ENCODE measurements at places on chromosomes 16 and 17.

- peak; percentile 19 for DNase-seq
These were observed 27.9 kb upstream of the HSBP1 start for GRCh38 chr16:83779886-83780285.

DNA sequence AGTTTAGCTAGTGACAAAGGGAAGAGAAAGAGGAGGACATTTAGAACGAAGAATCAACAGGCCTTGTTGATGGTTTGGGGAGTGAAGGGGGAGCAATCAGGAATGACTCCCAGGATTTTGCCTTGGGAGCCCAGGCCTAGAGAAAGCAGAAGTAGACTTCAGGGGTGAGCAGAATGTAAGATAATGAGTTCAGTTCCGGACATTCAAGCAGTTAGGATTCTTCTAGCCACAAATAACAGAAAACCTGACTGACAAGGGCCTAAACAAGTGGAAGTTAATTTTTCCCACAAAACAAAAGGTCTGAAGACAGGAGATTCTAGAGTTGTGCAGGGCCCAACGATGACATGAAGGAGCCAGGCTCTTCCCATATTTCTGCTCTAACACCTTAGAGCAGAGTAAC lies 45.9 kb downstream of the SKAP1 start:
- DNase-seq, result no peak

GRCh38 chr16:17350207-17350606 lies 120.6 kb downstream of the XYLT1 start:
- no peak for DNase-seq

GRCh38 chr17:67046398-67046797 lies 2.0 kb downstream of the CACNG1 start:
- no peak for DNase-seq

GRCh38 chr16:69106491-69107315 lies 1.2 kb downstream of the HAS3 start:
- no peak for DNase-seq

DNA sequence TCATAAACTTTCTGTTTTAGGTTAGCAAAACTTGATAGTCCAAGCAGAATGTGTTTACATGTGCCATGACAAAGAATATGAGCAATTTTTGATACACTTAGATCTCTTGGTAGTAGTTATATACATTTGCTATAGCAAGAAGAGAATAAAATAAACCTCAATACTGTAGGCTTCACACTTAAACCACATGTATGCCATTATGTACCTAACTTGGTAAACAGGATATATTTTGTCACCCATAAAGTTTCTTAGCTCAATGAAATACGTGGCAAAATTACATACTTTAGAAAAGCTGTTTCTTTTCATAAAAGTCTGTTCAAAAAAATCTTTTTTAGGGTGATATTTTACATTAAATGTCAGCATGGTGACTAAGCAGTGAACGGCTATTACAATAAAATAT lies 184.7 kb downstream of the MYO1D start:
- DNase-seq, result no peak

GRCh38 chr16:77404775-77405174 lies 30.1 kb downstream of the ADAMTS18 start:
- DNase-seq, result no peak

DNA sequence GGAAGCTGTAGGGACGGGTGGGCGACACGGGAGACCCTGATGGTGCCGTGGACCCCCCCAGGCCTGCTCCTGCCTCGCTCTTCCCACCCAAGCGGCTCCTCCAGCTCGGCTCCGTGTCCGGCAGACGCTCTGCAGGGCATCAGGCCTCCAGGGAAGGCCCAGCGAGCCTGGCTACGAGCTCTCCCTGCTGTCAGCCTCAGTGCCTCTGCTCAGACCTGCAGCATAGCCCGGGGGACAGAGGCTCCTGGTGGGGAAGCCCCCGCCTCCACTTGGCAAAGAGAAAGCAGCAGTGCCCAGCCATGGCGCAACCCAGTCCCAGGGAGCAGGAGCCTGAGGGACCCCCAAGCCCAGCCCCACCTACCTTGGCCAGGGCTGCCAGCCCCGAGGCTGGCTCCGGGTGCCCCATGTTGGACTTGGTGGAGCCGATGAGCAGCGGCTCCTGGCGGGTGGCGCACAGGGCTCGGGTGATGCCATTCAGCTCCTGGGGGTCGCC lies 5.9 kb downstream of the FASN start:
- DNase-seq, result no peak

DNA sequence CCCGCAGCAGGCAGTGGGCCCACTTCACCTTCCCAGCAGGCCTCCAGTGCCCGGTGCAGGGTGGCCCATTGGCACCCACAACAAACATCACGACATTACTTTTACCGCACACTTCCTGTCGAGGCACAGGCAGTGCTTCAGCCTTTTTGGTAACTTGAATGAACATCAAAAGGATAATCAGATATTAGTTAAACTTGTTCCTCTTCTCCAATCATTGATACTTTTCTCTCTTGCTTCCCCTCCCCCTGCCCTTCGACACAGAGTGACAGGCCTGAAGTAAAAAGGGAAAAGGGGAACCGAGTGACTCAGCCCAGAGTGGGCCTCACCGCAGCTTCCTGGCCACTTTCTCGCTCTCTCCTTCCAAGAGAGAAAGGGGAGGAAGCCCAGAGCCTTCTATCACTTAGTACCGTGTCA lies 507.0 kb downstream of the MAF start:
- no peak for DNase-seq

DNA sequence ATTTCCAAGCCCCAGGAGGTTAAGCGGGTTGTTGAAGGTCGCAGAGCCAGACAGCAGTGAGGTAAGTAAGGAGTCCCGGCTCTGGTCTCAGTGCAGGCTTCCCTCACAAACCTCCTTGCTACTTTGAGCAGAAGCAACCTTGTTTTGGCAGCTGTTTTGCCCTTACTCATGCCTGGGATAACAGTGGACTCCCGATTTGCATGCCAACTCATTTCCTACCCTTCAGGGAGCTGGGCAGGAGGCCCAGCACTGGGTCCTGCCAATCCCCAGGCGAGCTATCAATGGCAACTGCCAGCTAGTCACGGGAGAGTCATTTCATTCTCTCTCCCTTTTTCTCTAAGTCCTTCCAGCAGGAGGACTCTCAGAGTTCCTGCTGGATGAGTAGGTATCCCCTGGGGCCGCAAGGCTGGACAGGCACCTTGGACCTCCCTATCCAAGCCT lies 72.0 kb upstream of the KSR1 start:
- DNase-seq, result peak; percentile 81

DNA sequence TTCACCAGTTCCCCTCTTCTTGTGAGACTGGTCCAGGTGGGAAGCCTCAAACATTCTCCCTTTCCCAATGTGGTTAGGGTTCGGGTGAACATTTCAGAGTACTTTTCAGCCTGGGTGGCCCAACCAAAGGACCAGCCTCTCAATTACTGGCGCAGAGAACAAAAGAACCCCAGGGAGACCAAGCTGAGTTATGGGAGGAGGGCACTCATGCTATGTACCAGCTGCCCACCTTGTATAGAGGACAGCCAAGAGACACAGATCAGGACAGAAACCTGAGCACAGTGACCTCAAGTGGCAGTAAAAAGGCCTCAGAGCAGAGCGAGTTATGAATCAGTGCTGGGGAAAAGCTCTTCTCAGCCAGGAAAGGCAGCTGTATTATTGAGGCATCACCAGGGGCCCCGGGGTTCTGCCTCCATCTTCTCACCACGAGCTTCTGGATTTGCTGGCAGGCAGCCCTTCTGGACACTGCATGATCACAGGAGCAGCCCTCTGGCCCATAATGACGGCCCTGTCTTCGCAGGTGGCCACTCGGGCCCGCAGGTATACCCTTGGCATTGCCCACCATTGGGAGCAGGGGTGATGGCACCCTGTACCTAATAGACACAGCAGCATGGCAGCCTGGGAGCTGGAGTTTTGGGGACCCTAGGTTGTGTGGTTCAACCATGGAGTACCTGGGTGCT lies 3.8 kb downstream of the G6PC3 start:
- no peak for DNase-seq

- DNase-seq, result no peak
These were observed 3.4 kb upstream of the NLRC5 start for GRCh38 chr16:56985962-56986360.

GRCh38 chr16:83138512-83138911 lies 511.7 kb downstream of the CDH13 start:
- no peak for DNase-seq

DNA sequence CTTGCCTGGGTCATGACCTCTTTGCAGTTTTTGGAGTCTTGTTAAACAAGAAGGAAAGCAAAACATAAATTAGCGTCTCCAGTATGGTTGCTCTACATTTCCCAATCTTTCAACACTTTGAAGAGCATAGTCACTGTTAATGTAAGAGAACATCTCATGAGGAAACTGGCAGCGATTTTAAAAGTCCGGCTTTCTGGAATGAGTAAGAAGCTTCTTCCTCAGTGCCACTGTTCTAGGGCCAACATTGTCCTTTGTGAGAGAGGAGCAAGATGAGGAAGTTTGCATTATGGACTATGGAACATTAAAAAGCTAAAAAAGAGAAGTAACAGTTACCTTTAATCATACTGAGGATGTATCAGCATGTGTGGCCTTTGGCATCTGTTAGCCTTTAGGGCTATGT lies 73.1 kb downstream of the WNT3 start:
- DNase-seq, result no peak

GRCh38 chr17:75031972-75032719 lies 14.6 kb downstream of the ATP5PD start:
- DNase-seq, result peak; percentile 41

DNA sequence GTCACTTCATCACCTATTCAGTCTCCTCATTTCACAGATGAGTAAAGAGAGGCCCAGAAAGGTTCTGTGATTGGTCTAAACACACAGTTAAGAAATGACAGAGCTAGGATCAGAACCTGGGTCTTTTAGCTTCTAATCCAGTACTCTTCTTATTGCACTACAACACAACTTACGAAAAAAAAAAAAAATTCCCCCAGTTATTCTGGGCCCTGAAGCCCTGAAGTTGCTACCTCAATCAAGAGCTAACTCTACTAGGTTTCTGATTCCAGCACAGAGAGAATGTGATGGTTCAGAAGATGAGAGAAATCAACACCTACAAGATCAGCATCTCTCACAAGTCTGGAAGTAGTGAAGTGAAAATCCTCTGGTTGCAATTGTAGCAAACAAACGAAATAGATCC lies 37.3 kb downstream of the GRB7 start:
- no peak for DNase-seq

GRCh38 chr16:25228372-25228771 lies 11.6 kb downstream of the AQP8 start:
- DNase-seq, result no peak

DNA sequence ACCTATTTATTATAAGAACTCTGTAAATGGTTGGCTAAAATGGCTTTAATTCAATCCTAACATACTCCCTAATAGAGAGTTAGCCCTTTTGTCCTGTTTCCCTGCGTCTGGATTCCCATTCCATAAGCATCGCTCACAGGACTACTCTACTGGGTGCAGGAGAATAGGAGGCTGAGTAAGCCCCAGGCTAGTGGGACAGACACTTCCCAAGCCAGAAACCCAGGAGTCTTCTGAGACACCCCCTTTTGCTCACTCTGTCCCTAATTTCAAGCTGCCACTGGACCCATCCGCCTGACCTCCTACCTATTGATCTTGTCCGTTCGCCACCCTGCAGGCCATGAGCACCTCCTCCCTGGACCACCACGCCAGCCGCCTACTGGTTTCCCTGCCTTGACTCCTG lies 16.7 kb upstream of the TOB1 start:
- no peak for DNase-seq

DNA sequence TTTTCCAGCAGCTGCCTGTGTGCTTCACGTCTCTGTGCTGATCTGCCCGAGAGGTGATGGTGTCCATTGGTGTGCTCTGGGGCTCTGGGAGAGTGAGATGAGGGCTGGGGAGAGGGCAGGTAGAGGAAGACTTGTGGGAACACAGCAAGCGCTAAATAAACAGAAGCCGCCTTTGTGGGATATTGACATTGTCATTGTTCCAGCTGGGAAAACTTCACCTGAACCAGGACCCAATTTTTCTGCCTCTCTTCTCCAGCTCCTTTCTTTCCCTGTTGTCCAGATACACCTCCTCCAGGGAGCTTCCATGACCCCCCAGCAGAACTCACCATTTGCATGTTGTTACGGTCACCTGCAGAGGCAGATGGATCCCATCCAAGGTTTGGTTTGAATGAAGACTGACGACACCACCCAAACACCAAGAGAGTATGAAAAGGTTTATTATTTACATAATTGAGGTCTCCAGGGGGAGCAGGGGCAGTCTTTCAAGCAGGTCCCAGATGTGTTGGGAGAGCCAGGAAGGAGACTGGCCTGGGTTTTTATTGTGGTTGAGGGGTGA lies 3.6 kb upstream of the ITGA3 start:
- no peak for DNase-seq

DNA sequence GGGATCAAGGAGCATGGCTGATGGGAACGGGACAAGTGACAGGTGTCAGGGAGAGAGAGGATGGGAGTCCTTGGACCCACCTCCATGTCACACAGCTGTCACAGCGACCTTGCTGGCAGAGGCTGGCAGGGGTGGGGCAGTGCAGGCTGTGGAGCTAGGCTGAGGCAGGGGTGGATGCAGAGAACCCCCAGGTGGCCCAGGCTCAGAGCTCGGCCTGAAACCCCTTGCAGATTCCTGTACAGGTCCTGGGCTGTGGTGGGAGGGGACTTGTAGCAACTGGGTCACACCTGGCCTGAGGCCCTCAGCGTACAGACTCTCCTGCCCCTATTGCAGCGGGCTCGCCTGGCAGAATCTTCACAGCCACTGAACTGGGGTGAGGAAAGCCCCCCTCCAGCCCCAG lies 174.1 kb downstream of the NTN1 start:
- DNase-seq, result no peak

DNA sequence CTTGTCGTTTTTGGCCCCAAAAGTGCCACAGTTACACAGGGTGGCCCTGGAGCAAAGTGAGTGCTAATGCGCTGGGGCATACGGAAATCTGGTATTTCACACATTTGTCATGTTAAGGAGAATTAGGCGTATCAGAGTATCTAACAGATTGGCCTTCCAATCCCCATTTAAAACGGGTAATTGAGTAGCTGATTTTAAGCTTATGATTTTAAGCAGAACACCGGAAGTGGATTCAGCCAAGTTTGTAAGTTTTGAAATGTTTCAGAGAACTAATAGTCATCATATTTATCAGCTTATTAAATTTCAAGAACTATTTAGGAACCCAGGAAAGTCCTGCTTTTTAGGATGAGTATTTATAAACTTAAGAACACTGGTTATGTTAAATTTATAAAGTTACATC lies 19.5 kb downstream of the LRRC75A start:
- DNase-seq, result no peak

DNA sequence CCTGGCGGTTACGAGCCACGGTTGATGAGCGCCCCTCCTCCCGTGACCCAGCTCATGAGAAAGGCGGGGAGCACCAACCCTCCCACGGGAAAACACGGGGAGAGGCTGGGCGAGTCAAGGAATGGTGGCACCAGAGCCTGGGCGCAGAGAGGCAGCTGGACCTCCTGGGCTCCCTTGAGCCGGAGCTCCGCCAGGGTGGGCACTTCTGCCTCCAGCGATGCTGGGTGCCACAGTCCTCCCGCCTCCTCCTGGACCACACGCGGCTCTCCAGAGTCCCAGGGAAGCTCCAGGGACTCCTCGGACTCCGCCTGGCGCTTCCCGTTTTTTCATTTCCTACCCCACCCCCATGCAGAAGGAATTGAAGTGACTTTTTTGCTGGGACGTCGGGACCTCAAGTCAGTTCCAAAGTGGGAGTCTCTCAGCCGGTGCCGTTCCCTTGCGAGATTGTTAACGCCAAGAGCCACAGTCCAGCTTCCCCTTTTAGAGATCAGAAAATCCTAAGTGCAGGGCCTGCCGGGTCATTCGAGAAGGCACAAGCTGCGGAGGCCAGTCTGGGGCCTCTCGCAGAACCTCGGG lies 6.6 kb upstream of the CBX8 start:
- DNase-seq, result no peak

- DNase-seq, result no peak
These were observed 61.0 kb downstream of the FOXL1 start for GRCh38 chr16:86639354-86639753.

- no peak for DNase-seq
These were observed 7.8 kb downstream of the SLC47A1 start for GRCh38 chr17:19541445-19541844.

Data from HS-27A (cell line).